Stimulated activated effector memory CD8-positive, alpha-beta T cell treated with anti-CD3 and anti-CD28 coated beads, Interleukin-12 subunit alpha, Interleukin-12 subunit beta, amount 100 ng/mL, for 72 hours (primary cell): ENCODE measurements at places on chromosomes 7 and 10.
A peak's percentile ranks its signal among the peaks of the same experiment; 100 is the strongest.

DNA sequence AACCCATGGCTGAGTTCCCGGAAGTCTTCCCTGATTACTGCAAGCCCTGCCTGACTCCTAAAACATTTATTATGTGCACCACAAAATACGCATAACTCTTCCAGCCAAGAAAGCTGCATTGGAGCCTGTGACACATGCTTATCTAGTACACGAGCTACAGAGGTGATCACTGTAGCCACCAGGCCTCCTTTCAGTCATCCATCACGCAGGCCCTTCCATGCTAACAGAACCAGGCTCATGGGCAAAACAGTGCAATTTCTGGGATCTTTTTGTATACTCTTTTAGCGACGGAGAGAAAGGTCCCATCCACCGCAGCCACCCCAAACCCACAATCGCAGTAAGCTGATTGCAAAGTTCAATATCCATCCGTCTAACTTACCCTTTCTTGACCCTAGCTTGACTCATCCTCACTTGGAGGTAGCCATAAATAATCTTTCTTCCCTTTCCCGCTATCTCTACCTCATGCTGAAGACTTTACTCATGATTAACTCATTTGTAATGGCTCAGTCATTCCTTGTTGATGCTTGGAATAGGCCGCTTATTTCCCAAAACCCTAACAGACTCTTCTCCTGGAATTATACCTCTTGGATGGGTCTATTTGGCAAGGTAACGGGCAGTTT is 1203.5 kb downstream of the TYW1 start:
- no peak for DNase-seq

DNA sequence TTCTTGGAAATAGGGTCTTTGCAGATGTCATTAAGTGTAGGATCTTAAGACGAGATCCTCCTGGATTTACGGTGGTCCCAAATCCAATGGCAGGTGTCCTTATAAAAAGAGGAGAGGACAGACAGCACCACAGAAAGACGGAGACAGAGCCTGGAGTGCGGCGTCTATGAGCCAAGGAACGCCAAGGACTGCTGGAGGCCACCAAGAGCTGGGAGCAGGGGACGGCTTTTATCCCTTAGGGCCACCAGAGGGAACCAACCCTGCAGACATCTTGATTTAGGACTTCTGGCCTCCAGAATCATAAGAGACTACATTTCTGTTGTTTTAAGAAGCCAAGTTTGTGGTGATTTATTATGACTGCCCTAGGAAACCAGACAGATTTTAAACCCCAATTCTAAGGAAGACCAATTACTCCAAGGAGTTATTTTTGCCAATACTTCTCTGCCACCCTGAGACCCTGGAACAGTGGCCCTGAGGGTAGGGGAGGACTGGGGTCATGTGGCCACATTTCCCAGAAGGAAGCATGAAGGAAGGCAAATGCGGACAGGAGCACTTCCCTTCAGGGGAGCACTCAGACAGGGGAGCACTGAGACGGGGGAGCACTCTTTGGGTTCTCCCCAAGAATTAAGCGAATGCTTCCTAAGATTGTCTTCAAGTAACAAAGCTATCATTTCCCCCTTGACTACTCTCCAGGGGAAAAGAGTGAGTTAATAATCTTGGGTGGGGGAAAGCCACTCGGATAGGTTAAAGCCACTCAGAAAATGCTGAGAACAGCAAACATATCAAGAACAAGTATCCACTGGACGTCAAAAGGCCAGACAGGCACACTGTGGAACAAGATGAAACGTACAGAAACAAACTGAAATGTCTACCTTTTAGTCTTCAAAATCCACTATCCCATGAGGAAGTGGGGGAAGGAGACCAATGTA is 67.5 kb downstream of the CHST15 start:
- DNase-seq: no peak

GRCh38 chr7:66307591-66308215 is 102.6 kb downstream of the TPST1 start:
- no peak for DNase-seq

DNA sequence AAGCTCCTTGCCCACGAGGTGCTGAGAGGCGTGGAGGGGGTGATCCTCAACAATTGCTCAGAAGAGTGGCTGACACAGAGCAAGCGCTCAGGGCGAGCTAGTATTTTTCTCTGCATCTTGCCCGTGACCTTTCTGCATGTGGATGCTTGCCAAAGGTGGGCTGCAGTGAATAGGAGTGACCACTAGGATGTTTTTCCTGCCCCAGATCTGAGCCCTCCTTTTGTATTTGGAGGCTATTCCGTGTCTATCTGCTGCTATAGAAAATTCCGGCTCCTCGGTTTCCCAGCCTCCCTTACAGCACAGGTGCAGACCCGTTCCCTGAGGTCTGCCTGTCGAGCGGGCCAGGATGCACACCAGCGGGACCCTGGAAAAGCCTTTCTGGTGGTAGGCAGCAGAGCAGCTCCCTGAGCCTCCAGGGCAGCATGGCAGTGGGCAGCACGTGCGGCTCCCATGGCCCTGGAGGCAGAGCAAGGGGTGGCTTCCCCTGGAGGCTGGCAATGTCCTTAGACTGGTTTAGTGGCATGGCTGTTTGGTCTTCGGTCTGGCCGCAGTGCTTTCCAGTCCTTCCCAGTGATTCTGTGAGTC is 145.1 kb upstream of the PCBD1 start:
- no peak for DNase-seq

DNA sequence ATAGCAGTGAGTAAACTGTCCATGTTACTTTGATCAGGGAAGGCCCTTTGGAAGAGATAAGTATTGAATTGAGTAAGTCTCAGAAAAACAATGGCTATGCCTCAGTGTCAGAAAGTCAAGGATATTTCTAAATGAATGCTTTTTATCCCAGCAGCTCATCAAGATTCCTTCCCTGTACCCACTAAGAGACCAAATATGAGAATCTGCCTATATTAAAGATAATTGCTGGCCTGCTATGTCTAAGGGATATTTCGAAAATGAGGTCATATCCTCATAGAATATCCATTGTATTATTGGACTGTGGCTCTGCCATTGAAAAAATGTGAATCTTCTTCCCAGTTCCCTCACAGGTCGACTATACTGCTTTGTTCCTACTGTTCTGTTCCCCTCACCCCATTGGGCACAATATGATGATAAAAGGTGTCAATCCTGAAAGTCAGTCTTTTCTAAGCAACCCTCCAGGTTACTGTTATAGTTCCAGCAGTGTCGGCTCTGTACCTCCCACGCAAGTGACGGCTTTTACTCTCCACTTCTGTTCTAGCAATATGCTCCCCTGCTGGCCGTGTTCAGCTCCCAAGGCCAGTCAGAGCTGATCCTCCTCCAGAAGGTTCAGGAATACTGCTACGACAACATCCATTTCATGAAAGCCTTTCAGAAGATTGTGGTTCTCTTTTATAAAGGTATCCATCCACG is 51.7 kb downstream of the BZW2 start:
- DNase-seq: no peak

- DNase-seq: no peak
These were observed 97.8 kb downstream of the SLC25A13 start for GRCh38 chr7:96224073-96224472.

DNA sequence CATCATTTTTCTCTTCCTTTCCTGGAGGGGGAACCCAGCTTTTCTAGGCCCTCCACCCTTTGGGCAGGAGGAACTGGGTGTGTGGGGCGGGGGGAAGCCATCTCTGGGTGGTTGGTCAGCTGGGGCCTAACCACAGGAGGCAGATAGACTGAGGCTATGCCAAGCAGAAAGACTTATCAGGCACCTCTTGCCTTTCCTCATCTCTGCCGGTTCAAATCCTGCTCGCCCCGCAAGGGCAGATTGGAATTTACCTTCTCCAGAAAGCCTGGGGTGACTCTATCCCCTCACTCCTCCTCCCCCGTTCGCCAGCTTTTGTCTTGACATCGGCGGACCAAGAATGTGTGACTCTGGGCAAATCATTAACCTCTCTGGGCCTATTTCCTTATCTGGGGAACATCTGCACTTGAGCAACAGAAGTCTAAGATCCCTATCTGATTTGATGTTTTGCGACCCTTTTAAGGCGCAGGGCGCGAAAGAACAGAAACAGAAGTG is 584 bp upstream of the GARS1 start:
- DNase-seq: peak; percentile 22

DNA sequence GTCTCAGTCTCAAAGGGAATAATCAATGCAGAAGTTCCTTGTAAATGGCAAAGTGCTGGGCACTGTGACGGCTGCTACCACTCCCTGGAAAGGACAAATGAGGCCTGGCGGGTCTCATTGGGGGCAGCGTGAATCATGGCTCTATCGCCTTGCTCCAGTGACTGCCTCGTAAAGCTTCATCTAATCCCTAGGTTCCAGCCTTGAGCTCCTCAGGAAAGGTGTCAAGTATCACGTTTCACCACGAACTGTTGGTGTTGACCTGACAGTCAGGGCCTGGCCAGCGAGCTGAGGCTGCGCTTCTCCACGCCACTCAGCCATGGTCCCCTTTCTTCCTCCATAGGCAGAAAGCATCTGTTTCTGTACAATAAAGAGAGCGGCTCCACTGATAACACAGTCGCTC is 126.7 kb upstream of the ZNF32 start:
- DNase-seq: no peak

- no peak for DNase-seq
These were observed 650.5 kb upstream of the SORCS1 start for GRCh38 chr10:107814865-107815487.

DNA sequence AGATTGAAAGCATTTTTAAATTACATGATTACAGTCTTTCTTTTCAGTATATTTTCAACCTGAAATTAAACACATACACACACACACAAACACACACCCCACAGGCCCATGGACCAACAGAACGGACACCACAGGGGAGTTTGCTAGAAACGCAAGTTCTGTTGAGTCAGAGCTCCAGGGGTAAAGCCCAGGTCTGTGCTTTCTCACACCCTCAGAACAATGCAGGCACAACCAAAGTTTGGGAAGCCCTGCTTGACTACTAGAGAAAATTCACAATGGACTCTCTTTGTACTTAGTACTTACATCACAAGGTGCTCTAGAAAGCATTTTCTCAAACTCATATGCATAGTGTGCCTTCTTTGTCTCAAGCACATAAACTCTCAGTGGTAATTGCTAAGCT is 704.0 kb upstream of the IGFBP3 start:
- DNase-seq: no peak

- DNase-seq: no peak
These were observed 9.7 kb upstream of the BCL7B start for GRCh38 chr7:73567140-73567539.

DNA sequence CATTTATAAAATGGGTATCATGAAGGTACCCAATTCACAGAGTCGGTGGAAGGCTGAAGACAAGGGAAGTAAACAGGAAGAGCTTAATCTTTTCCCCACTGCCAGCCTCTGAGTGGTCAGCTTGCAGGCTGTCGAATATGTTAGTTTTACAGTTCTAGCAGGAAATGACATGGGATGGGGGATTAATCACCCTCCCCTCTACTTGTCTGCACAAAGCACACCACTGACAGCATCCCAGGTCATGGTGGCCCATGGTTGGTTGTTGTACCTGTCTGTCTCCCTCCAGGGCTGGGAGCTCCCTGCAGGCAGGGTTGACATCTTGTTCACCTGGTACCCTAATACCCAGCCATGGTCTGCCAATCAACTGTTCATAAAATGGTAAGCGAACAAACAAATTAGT is 55.6 kb downstream of the GRB10 start:
- DNase-seq: no peak

DNA sequence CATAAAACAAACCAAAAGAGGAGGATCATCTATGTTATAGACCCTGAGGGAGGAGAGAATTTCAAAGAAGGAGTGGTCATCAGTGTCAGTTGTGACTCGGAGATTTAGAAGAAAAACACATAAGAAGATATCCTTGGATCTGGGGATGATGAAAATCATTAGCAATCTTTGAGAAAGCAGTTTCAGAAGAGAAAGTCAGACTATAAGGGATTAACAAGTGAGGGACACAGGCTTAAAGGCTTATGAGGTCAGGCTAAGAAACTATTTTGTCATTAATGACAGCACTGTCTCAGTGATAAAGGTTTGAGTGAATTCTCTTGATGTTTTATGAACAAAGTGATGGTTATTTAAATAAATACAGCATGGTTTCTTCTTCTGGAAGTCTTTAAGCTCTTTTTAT is 6.1 kb upstream of the GPR85 start:
- no peak for DNase-seq

- DNase-seq: no peak
These were observed 614.2 kb upstream of the FOXK1 start for GRCh38 chr7:4067874-4068273.

DNA sequence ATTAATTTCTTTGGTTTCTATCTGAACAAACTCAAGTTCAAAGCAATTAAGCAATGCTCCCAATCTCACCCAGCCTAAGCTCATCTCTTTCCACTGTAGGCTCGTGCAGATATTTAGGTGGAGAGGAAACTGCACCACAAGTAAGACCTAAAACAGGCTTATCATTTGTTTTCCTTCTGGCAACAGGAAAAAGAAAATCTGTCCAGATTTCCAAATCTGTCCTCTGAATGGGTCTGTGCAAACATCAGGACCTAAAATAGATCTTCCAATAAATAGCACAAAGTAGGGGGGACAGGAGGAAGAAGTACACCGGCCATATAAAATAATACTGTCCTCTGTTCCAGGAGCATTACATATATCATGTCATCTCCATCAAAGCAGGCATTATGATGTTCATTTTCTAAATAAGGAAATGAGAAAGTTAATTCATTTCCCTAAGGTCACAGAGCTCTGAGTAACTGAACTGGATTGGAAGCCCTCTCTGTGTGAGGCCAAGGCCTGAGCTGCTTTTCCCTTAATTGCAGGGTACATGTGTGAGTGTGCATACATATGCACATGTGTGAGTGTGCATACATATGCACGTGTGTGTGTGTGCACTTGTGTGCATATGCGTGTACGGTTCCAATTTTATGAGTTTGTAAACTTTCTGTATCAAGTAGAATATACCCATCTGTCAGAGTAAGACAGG is 92.8 kb upstream of the PARD3 start:
- no peak for DNase-seq

GRCh38 chr7:45434167-45434784 is 139.9 kb upstream of the ADCY1 start:
- DNase-seq: no peak

DNA sequence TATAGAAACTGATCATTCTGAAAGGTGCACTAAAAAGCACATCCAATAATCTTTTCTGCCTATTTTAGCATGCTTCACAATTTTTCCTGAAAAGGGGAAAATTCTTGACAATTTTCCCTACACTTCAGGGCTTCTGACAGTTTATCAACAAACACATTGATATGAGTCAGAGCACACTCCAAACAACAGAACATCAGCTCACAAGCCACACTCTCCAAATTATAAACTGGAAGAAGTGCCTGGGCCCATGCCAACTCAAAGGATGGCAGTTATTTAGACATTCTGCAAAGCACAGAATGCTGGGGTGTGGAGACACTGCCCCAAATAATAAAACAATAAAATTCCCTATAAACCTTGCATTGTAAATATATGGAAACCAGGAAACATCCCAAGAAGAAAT is 90.8 kb downstream of the ELAPOR2 start:
- no peak for DNase-seq

DNA sequence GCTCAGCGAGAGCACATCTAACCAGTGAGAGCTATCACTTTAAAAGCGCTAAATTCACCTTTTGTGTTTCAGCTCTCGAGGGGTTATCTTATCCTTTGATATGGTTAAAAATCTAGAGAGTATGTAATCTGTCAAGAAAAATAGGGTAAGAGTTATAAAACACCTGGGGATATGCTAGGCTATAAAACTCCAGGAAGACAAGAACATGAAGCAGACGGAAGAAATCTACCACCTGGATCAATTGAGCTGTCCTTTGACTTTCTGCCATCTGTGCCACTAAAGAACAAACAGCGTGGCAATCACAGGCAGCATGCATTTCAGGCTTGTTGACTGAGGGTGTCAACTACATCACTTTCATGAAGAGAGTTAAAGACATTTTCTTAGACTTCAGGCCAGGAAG is 83.1 kb downstream of the ZNF248 start:
- DNase-seq: no peak
